ENCODE measurements at places on chromosomes 5 and 9.

GRCh38 chr5:150502106-150502505 lies 5.8 kb upstream of the NDST1 start:
- DNase-seq: no peak

DNA sequence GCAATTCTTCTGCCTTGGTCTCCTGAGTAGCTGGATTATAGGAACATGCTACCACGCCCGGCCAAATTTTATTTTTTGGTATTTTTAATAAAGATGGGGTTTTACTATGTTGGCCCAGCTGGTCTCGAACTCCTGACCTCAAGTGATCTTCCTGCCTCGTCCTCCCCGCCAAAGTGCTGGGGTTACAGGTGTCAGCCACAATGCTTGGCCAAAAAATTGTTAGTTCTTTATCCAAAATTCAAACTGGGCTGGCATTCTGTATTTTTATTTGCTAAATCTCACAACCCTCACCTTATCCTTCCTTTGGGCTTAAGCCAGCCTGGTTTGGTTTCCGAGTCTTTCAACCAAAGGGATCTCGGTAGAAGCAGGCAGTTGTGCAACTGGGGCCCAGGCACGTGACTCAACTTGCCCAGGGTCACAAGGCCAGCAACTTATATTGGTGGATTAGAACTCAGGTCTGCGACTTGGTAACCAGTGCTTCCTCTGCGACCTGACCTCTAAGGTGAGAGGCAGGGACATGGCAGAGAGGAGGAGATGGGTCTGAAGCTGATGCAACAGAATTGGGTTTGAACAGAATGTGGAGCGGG lies 26.5 kb upstream of the BOD1 start:
- DNase-seq: no peak

DNA sequence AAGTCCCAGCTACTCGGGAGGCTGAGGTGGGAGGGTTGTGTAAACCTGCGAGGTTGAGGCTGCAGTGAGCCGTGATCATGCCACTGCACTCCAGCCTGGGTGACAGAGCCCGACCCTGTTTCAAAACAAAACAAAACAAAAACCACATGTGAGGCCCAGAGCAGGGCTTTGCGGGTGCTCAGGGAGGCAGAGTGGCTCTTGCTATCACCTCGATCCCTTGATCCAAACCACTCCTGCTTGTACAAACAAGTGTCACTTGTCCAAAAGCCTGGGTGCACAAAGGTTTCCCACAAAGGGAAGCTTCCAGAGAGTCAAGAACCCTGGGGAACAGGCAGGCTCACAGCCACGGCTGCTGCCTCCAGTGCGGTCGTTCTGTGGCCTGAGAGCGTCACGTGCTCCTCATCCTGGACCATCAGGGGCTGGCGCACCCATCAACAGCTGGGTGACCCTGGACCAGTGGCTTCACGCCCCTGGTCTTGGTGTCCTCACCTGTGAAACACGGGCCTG lies 162.7 kb downstream of the C9orf50 start:
- DNase-seq: no peak

DNA sequence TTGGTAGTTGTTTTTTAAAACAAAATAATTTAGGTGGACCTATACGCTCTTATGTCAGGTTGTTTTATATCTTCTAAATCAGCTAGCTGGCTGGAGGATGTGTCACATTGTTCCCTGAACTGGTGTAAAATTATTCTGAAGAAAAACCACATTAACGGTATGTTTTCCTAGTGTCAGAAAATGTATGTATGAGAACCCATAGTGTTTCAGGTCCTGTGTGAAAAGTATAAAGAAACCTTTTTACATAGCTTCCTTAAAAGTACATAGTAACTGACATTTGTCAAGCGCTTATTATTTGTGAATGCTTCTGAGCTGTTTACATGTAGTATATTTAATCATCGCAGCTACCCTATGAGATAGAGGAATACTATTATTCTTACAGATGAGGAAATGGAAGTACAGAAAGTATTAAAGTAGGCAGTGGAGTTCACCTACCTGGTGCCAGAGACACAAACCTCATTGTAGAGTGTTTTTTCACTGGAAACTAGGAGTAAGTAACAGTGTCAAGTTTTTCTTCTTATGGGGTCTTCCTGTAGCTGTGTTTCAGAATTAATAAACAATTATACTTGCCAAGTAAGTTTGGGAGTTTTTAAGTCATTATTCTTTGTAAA lies 10.4 kb upstream of the FAM120AOS start:
- DNase-seq: no peak

- DNase-seq: no peak
These were observed 89.7 kb upstream of the PRLR start for GRCh38 chr5:35320029-35320428.

DNA sequence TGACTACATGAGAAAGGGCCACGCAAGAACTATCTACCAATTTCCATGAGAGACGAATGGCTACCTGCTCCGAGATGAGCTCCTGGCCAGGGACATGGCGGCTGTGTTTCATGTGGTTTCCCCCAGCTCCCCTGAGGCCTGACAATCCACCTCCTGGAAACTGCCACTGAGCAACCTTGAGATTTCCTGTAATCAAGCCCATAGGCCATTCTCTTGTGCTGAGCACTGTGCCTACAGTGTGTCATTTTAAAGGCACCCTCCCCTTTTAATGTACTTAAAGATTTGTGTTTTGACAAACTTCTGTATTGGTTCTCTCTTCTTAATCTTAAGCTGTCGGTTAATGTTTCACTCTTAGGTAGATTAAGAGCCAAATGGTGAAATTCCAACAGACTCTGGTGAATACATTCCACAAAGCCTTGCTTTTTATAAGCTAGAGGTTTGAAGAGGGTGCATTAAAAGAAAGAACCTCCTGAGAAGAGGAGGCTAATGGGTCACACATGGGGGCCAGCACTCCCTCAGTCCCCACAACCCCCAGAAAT lies 72.3 kb downstream of the SECISBP2 start:
- DNase-seq: no peak

- no peak for DNase-seq
These were observed at the start of gene NDUFS6 for GRCh38 chr5:1801222-1801966. Gene NDUFS6 (plus strand): TSS chr5:1801407. CDS start chr5:1801418, 11 bp downstream.

DNA sequence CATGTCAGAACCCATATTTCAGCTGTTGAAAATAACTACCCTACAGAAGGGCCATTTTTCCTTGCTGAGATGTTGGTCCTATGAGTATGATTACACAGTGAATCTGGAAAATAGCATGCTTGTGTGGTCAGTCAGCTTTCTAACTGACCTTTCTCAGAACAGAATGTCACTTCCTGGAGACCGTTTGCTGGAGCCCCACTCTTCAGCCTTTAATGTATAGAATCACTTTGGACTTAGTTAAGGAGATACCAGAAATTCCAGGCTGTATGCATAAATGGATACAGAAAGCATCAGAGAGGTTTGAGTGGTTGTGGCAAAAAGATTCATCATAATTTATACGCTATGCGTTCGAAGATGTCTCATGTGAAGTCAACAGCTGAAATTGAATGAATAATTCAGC lies 488.1 kb downstream of the EBF1 start:
- no peak for DNase-seq

GRCh38 chr5:147369742-147370374 lies 135.0 kb downstream of the STK32A start:
- no peak for DNase-seq

GRCh38 chr9:106896695-106897094 lies 33.7 kb downstream of the ZNF462 start:
- no peak for DNase-seq

- no peak for DNase-seq
These were observed 966.5 kb upstream of the DMAC1 start for GRCh38 chr9:8766096-8766495.

GRCh38 chr5:50709471-50709870 lies 43.0 kb downstream of the PARP8 start:
- no peak for DNase-seq

- DNase-seq: no peak
These were observed 37.7 kb upstream of the RNF38 start for GRCh38 chr9:36437790-36438189.

GRCh38 chr5:143025971-143026370 lies 255.8 kb downstream of the ARHGAP26 start:
- no peak for DNase-seq

DNA sequence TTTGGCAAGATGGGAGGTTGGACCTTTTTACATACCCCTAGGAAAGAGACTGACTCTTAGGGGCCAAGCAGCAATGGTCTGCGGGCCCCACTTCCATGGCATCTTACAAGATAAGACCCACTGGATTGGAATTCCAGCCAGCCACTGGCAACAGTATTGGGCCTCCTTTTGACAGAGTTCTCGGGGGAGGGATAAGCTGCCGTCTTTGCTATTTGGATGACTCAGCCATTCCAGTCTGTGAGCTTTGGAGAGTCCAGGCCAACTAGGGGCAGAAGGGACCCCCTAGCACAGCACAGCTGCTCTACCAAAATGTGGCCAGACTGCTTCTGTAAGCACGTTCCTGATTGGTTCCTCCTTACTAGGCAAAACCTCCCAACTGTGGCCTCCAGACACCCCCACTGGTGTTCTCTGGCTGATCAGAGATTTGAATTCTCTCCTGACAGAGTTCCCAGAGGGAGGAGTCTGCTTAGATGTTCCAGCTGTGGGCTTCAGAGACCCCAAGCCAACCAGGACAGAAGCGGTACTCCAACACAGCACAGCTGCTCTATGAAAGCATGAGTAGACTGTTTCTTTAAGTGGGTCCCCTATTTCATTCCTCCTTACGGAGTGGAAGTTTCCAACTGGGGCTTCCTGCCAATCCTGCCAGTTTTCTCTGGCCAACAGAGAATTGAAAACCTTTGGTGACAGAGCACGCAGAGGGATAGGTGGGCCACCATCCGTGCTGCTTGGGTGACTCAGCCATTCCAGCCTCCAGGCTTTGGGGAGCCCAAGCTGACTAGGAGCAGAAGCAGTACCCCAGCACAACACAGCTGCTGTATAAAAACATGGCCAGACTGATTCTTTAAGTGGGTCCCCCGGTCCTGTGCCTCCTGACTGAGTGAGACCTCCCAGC lies 672.1 kb upstream of the RIOK2 start:
- no peak for DNase-seq

DNA sequence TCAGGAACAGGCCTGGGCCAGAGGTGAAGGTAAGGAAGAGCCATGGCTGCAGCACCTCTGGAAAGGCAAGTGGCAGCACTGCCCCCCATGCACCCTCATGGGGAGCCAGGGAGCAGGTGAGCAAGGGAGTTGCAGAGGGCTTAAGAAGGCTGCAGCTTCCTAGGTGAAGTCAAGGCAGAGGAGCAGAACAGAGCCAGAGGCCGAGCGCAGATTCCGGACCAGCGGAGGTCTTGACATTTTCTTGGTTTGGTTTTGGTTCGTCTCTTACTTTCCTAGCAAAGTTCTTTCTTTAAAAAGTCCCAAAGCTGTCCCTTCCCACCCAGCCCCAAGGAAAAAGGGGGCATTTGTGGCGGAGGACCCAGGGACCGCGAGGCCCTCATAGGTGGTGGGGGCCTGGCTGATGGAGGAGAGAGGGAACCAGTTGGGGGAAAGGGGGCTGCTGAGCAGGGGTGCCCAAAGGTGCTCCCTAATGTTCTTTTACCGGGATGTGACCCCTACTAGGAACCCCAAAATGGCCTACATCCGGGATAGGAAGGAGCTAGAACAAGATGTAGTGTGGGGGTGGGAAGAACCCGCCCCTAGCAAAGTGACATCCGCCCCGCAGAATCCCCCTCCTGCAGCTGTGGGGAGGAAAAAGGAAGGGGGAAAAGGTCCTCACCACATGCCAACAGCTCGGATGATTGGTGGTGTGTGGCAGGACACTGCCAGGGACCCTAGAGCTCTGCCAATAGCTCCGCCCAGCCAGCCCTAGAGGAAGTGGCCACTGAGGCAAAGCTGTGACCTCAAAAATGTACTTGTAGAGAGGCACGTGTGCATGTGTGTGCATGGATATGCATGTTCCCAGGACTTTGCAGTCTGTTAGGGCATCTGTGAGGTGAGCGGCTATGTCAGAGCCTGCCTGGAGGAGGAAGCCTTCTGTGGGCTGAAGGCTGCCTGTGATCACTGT lies 914 bp upstream of the CD72 start:
- DNase-seq: no peak

DNA sequence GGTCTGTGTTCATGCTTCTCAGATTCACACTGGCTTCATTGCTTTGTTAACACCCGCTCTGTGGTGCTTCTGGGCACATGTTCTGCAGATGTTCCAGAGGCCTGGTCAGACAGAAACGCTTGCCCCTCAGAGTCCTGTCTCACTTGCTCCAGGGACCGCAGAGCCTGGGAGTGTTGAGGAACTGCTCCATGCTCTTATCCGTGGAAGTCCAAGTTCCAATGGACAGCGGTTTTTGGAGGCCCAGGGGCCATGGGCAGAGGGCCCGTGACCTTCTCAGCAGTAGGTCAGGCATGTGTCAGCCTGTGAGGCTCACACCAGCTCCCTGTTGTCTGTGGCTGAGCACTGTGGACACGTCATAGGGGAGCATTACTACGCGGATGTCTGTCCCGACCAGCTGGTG lies 364.7 kb upstream of the IRX1 start:
- no peak for DNase-seq

DNA sequence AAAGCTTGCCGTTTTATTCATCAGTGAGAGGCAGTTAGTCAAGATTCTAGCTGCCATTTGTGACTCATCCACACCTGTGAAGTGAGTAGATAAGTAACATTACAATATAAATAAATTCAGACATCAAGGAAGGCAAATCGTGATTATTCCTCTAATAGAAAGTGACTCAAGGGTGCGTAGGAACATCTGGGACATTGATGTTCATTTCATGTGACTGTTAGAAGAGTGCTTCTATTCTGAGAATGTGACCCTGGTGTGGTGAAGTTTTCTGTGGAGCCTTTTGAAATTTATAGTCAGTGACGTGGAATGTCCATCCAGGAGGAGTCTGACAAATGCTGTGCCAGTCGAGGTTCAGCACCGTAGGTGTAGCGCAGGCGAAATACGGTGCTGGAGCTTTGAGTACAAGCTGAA lies 48.4 kb upstream of the FAM240B start:
- no peak for DNase-seq

DNA sequence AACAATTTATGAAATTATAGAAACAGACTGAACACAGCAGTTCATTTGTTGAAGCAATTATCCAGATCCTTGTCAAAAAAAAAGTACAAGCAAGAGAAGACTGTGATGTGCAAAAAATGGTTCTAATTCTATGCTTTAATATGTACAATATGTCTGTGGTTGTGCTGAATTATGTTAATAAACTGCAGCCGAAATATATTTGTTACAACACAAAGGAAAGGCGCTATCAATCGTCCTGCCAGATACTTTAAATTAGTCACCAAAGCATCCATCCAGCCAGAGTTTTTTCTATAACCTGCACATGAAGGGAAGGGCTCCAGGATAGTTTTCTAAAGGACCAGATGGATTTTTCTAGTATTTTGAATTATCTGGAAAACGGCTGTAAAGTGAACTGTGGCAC lies 259.5 kb downstream of the BNC2 start:
- DNase-seq: no peak

DNA sequence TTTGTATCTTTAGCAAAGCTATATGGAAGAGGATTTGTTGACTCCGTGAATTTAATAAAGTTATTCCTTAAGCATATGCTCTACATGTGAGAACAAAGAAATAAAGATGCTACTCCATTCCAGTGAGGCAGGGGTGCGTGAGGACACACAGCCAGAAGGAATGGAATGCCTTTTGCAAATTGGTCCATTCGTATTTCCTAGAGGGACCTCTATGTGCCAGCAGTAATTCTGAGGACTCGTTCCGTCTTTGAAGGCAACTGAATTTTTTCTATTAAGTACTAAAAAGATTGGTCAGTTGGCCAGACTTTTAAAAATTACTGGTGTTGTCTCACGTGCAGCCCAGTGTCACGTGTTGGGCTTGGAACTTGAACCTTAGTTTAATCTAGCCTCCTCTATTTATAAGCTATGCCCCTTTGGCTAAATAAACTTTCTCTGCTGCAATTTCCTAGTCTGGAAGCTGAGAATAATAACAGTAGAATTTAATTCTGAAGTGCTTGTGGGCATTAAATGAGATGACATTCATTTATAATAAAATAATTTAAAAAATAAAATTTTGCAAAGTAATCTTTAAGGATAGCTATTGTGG lies 13.9 kb downstream of the RAI14 start:
- no peak for DNase-seq

All from cortex of kidney (tissue), 1 donor.